Stimulated activated CD4-positive, alpha-beta T cell treated with anti-CD3 and anti-CD28 coated beads, TNF-alpha, amount 100 ng/mL, for 48 hours (primary cell): ENCODE measurements at places on chromosomes 7 and 10.
A peak's percentile ranks its signal among the peaks of the same experiment; 100 is the strongest.

DNA sequence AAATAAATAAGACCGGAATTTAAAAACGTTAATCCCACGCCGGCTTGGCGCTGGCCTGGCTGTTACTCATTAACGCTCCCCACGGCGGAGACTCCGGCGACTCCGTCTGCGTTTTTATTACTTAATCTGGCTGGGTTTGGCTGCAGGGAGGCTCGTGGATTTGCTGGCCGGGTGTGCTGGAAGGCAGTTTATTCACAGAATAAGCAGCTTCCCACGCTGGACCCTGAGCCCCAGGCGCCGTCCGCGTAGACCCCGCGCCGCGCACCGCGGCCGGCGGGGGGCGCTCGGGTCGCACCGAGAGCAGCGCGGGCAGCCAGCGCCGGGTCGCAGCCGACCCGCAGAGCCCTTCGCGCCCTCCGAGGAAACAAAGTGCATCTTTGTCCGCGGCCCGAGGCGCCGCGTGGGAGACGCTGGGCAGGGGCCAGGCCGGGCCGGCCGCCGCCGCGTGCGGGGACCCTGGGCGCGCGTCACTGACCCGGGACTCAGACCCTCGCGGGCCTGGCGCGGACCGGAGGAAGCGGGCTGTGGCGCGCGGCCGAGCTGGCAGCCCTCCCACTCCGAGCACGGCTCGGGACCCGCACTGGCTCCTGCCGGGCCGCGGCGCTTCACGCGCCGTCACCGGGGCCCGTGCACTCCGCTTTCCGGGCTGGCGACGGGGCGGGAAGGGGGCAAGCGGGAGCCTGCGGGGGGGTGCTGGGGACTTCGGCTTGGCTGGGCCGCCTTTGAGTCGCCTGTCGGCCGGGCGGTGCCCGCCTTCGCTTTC lies 587 bp upstream of the GRK5 start:
- peak; percentile 42 for DNase-seq

- peak; percentile 75 for DNase-seq
These were observed 104.4 kb downstream of the PTPRE start for GRCh38 chr10:128011059-128011979.

DNA sequence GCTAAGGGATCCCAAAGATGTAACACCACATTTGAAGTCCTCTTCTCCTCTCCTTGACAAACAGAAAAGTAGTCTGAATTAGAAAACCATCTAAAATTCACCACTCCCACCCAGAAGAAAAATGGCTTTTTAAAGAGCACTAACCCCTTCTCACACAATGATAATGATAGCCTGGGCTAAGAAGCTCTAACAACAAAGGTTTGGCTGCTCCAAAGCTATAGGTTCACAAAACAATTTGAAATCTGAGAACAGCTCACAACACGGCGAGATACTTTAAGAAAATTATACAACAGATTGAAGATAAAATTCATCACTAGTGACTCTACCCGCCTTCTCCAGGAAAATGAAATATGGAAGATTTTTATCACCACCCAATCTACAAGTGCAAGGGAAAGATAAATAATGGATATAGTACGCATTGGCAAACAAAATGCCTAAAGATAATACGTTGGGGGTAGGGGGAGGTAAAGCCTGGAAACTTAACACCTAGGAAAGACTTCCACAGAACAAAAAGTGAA lies 7.4 kb downstream of the ITGB1 start:
- no peak for DNase-seq

- no peak for DNase-seq
These were observed 154.3 kb upstream of the LAMB4 start for GRCh38 chr7:108284349-108285002.

- DNase-seq = no peak
These were observed 45.6 kb upstream of the AGBL3 start for GRCh38 chr7:134940729-134941128.

- no peak for DNase-seq
These were observed 8.8 kb downstream of the PDGFA start for GRCh38 chr7:510782-511281.

DNA sequence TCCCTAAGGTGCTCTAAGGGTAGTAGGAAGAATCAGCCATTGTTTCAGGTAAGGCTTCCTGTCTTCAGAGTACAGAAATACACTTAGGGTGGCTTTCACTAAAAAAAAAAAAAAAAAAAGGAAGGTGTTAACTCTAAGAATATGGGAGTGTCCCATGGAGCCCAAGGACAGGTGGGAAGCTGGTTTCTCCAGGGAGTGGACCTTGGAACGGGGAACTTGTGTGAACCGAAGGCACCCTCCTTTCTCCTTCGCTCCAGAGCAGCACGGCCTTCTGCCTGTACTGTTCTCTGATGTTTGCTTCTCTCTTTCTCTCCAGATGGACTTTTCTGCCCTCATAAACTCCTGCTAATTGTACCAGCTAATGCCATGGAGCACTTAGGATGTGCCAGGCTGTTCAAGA lies 6.2 kb downstream of the OPALIN start:
- no peak for DNase-seq
